ENCODE measurements at places on chromosomes 2 and 18. TPM values are rescaled to one million over a fixed set of nuclear protein-coding genes. Genes with fewer than 3 reads are reported as not detected.

- no peak for DNase-seq
Measured at GRCh38 chr2:42424033-42424432, 63.0 kb upstream of the COX7A2L start.

EDAR gene
- not detected for total RNA-seq

- DNase-seq = no peak
Measured at GRCh38 chr18:37524498-37525261, 40.9 kb downstream of the CELF4 start.

ACVR2A gene
- total RNA-seq = 10.3 TPM

GPR45 gene
- not detected for total RNA-seq

KLHL14 gene
- 0.12 TPM for total RNA-seq

GRCh38 chr2:127561371-127561770 is 25.9 kb downstream of the MYO7B start:
- no peak for DNase-seq

MYOM1 gene
- total RNA-seq = 514 TPM

KCNG2 gene
- total RNA-seq = 0.17 TPM

AOX1 gene
- 22.3 TPM for total RNA-seq

DNA sequence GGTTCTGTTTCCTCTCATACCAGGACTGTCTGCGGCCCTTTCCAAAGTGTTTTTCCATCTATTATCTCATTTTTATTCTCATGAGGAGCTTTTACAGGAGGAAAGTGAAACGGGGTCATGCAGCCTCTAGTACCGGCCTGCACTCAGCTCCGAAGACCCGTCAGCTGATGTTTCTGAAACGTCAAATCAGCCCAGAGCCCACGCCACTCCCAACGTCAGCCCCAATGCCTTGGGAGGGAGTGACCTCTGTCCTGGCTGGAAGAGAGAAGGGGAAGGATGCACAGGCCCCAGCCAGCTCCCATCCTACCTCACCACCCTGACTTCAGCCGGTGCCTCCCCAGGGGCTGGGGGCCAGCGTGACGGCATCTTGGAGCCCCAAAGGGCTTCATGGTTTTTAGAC is 58.5 kb downstream of the ADCY3 start:
- DNase-seq = peak; percentile 50

- no peak for DNase-seq
Measured at GRCh38 chr18:9612977-9613376, 1.4 kb downstream of the PPP4R1 start.

DNA sequence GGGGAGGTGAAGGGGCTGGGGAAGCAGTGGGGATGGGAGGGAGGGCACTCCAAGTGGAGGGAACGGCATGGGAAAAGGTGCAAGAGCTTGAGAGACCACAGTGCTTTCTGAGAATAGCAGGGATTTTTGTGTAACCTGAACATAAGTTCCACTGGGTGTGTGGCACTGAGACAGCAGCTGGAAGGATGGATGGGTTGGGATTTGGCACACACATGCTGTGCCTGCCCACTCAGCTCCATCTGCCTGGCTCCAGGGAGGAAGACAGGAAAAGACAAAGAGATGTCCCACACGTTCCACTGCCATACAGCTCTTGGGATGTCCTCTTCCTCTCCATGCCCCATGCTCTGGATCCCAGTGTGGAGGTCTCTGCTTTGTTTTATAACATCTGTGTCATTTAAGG is 114.1 kb upstream of the TEX51 start:
- no peak for DNase-seq

REG3A gene
- total RNA-seq = not detected

GRCh38 chr2:6556755-6557154 is 309.0 kb downstream of the CMPK2 start:
- no peak for DNase-seq

DNA sequence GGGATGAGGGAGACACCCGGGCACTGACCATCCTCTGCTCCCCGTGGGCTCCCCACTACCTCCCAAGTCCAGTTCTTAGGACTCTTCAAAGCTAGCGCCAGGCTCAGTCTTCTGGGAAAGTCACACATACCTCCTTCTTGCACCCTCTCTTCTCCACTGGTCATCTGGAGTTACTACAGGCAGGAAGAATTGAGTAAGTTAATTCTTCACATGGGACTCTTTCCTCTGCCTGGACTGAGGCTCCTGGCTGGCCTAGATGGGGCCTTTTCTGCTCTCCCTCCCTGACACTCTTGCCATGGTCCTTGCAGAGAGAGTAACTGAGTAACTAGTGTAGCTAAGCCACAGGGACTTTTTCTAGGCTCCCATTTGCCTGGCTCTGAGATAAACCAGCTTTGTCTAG is 96.5 kb upstream of the CELF4 start:
- no peak for DNase-seq

DNA sequence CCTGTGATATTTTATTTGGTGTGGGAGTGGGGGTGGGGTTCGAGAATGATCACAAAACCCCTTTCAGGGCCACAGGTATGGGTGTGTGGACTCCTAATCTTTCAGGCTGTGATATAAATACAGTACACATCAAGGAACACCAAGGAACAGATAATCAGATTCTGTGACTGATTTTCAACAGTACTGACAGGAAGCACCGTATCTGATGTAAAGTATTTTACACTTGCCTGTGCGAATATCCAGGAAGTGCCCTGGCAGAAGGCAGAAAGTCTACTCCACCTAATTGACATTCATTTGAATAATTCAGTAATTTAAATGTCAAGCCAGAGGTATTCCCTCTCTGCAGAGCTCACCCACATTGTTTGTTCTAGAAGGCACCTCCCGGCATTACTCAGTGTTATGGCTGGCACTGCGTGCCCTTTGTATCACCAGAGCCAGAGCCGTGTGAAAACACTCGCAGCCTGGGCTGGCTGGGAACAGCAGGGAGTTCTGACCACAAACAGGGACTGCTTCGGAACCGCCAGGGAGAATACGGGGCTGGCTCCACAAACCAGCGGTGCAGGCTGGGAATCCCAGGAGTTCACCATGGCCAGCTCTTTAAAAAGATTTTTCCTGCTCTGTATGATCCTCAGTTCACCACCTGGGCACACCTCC is 91.8 kb downstream of the ACVR1 start:
- DNase-seq = peak; percentile 34

DNA sequence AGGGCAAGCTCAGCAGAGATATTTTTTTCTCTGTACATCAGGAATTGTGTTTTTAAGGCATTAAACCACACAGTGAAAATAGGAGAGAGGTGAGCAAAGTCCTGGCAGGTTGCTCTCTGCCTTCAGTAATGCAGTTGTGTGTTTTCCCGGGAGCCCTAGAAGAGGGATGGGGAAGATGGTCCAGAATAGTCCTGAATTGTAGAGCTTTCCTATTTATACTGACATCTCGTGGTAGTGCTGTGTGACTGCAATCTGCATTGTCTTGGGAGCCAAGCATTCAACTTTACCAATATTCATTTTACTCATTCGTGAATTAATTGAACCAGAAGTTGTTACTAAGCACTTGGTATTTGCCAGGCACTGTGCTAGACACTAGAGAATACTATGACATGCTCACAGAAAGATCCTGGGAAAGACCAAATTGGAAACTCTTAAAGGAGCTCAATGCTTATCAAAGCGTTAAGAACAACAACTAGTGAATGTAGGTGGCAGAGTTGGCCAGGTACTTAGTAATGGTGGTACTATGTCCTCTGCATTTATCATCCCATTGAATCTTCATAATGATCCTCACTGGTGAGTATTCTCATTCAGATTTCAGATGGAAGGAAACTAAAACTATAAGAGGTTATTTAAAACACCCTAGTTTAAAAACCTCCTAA is 214.6 kb downstream of the TRIB2 start:
- peak; percentile 45 for DNase-seq

- DNase-seq = no peak
Measured at GRCh38 chr2:3171564-3172264, 205.9 kb downstream of the EIPR1 start.

- no peak for DNase-seq
Measured at GRCh38 chr2:131413148-131413747, 49.3 kb upstream of the RAB6D start.

DNA sequence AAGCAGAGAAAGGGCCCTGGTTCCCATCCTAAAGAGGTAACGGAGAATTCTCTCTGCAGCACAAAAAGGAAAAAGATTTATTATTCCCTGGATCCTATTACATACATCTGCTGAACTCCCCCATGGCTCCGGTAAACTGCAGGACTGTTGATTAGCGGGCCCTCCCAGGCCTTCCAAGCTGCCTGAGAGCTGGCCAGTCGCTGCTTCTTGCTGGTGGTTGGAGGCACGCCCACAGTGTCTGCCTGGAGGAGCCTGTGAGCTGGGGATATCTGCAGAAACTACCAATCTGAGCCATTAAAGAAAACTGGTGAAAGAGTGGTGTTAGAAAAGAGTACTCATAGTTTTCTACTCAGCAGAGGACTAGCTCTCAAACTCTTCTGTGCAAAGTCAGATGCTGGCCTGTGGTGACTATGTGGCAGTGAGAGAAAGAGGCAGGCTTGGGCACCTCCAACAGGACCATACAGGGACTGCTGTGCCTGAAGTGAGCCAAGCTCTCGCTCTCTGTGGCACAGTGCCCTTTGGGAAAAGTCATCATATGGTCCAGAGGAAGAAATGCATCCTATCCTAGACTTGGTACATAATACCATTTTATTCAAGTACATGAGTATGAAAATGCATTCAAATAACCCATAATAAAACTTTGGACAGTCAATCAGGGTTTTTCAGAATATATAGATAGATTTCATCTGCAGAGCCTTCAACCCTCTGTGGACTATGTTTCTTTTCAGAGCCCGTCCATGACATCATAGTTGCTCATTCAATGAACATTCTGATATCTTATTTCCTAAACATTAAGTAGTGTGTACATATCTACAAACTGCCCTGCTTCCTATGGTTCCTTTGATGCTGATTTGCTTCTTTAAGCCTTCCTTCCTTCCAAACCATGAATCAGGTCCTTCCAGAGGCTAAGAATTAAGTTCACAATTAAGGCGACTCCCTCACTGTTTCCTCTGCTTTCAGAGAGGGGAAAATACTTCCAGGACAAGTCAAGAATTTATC is 242.0 kb upstream of the LYPD1 start:
- no peak for DNase-seq

PIKFYVE gene
- 14.6 TPM for total RNA-seq

DNA sequence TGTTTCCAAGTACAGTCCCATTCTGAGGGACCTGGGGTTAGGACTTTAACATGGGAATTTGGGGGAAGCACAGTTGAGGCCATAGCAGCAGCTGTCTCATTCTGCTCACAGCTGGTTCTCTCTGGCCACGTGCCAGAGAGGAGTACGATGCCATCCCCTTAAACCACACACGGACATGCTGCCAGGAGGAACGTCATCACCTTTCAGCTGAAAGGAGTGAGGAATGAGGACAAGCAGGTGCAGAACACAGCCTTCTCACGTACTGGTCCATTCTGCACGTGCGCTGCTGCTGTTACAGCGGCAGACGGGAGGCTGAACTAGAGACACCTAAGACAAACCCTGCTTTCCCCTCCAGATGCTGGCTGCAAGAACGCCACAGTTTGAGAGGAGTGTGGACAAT is 33.5 kb downstream of the ODC1 start:
- DNase-seq = no peak

DNA sequence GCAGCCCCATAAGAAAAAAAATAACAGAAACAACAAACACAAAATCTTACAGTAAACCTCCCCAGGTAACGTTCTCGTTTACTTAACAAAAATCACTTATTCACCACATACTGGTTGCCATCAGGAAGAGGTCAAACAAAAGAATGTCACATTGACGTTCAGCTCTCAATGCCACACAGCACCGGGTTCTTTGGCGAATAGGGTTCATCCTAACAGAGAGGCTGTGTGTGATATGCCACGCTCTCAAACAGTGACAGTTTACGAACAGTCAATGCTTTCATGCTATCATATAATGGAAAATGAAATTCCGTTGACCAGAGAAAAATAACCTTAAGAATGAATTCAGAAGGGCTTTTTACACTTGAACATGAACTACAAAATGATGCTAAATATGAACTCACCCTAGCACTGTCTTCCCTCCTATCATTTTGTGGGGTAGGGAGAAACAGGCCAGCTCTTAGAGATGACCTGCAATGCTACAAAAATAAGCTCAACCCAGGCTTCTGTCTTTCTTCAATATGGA is 2.0 kb downstream of the TMEM163 start:
- DNase-seq = no peak

DNA sequence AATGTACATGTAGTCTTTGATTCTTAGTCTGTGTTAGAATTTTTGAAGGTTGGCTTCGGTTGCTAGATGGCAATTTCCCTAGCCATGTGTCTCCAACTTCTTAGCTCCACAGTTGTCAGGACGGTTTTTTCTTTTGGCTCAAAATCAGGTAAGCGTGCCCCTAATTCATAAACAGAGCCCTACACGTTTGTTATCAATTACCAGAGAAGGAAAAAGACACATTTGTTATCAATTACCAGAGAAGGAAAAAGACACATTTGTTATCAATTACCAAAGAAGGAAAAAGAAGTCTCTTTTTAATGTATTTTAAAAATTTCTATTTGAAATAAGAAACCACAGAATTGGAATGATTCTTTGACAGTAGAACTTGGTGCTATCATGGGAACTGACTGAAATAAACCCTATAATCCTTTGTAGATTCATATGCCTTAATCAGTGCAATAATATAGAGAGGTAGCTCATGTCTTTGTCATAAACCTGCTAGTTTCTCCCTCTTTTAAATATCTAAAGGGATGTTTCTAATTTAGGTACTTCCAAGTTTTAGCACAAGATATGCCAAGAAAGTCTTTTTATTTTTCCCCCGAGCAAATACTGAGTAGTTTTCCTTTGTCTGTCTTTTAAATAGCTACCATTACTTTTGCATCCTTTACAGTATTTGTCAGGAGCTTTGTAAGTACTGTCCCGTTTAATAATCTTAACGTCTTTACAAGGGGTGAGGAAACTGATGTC is 35.9 kb downstream of the CAMKMT start:
- DNase-seq = no peak

NGEF gene
- 0.62 TPM for total RNA-seq

DNA sequence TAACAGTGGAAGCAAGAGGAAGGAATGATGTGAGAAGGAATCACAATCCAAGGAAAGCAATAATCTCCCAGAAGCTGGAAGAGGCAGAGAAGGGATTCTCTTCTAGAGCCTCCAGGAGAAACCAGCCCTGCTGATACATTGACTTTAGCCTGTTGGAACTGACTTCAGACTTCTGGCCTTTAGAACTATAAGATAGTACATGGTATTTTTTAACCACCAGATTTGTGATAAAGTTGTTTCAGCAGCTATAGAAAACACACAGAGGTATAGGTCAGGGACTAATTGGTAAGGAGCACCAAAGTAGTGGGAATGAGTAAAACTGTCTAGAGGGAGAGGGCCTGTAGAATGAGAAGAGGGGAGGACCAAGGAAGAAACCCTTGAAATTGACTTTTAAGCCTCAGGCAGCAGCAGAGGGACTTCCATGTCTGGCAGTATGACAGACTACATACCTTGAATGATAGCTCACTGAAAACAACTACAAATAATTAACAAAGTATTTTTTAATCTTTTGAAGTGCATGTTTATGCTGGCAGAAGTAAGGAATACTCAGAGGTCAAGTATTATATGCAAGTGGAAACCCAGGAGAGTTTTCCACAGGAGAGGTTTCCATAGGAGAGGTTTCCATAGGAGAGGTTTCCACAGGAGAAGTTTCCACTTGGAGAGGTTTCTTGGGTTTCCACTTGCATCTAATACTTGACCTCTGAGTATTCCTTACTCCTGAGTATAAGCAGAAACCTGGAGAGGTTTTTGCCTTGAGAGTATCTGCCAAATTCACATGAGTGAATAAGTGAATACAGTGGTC is 33.8 kb upstream of the TMEM17 start:
- no peak for DNase-seq

GRCh38 chr2:129667577-129667976 is 311.9 kb upstream of the RAB6C start:
- no peak for DNase-seq
